AML-193 (cell line): ENCODE measurements at places on chromosomes 3 and 15.

- DNase-seq = no peak
Observed at GRCh38 chr15:27853624-27854455, 245.3 kb downstream of the OCA2 start.

DNA sequence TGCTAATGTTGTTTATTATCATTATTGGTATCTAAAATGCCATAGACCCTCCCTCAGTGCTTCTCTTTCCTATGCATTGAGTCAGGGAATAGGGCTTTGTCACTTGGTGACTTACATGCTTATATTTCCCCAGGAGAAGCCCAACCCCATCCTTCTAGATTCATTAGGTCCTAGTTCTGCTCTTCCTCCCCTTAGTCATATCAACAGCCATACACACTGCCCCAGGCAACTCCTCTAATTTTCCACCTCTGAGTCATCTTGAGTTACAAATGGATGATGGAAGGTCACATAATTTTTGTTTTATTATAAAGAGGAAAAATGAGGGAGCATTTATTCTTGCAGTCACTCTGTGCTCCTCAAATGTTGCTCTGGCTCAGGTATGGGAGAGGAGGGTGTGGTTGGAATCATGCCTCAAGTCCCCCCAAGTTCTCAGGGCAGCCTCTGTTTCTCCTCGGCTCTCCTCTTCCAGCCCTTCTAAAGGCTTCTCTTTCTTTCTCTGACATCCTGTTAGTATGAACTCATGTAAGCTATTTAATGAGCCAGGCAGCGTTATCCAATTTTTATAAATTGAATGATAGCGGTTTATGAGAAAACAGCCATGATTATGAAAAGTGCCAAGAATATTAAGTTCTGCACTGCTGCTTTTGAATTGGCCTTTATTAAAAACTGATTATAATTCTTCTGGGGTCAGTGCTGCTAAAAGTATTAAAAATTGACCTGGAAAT, 45.6 kb upstream of the FSTL1 start:
- no peak for DNase-seq

DNA sequence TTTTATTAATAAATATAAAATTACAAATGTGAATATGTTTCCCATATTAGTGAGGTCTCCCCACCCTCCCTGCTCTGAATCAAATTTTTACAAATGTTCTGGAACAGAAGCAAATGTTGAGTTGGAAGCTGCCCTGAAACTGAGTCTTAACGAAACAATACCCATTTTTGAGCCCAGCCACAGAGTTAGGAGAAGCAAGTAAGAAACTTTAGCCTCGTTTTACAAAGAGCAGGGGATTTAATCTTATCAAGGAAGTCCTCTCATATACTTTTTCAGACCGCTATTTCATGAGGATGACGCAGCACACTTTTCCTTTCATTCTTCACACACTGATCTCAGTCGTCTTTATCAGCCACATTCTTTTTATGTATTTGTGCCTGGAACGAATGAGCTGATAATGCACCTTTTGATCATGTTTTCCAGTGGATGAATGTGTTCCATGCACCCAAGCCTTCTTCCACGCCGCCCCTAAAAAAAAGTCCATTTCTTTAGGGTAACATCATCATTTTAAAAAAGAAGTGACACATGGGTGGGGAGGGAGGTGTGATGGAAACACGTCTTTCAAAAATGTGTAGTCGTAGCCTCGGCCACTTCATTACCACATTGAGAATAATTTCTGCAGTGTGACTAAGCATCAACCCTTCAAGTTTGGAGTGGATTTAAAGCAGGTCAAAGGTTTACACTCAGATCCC, 48.1 kb downstream of the SETMAR start:
- peak; percentile 59 for DNase-seq

DNA sequence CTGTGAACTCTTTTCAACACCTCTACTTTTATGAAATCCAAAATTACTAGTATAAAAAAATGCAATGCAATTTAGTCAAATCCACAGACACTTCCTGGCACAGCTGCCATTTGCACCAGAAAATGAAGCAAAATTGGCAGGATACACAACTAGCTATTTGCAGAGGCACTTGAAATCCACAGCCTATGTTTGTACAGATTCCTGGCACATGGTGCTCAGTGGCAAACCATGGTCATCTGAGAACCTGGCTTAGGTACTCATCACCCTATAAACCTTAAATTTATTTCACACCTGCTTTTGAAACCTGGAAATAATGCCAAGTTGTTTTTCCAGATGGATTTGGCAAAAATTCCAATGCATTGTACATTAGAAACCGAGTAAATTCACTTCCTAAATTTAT, 20.2 kb upstream of the PPM1L start:
- no peak for DNase-seq

DNA sequence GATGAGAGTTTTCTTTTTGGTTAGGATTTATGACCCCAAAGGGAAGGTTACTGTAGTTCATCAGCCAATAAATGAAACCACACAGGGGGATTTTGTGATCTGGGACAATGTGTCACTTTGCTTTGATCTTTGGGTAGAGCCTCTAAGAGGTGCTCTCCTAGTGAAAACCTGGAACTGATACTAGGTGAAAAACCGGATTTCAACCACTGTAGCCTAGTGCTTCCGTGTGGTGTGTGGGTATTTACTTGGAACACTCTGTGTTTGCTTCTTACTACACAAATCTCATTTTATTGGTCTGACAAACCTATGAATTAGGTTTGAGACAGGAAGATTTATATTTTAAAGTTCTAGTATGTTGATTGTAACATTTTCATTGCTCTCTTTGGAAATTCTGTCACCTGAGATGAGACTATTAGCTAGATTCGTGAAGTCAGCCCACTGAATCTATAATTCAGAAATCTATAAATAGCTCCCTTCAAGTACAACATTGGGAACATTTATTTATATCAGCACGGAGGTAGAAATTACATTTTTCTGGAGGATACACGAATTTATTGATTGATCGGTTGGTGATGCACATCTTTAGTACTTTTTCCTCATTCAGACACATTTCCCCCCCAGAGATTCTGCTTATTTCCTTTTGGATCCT, 119.8 kb downstream of the AKAP13 start:
- DNase-seq = no peak

DNA sequence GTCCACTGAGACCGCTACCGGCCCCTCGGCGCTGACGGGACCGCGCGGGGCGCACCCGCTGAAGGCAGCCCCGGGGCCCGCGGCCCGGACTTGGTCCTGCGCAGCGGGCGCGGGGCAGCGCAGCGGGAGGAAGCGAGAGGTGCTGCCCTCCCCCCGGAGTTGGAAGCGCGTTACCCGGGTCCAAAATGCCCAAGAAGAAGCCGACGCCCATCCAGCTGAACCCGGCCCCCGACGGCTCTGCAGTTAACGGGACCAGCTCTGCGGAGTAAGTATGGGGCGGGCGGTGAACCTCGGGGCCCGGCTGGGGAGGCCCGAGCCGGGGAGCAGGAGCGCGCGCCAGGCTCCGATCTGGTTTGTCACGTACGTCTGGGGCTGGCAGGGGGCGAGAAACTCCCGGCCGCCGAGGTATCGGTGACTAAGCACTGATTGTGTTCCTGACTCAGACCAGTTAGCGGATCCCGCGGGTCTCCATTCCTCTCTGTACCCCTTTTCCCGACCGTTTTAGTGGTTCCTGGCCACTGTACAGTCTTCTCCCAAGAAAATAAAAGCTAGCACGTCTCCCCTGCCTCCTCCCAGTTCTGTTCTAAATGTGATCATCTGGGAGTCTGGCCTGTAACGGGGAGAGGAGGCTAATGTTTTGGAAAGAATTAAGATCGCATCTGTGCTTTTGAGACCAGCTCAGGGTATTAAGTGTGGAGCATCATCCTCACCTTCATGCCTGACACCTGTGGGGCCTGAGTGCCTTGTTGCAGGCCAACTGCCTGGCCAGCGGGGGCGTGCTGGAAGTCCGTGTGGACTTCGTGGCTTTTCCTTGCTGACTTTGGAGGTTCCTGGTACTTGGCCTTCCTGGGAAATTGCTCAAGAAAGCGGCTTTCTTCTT, 691 bp downstream of the MAP2K1 start:
- DNase-seq = no peak

DNA sequence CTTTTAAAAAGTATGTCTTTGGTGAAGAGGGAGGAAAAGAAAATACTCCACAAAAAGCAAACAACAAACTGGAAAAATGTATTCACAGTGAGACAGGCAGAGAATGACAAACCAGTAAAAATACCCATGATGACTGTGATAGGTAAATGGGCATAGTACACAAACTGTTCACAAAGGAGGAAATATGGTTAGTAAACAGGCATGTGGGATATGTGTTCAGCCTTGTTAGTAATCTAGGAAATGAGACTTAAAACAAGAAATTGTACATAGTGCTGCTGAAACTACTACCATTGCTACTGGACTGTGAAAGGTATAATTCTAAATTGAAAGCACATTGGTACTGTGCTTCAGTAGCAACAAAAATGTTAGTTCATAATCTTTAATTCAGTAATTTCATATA, 50.1 kb downstream of the UBE2E2 start:
- no peak for DNase-seq

DNA sequence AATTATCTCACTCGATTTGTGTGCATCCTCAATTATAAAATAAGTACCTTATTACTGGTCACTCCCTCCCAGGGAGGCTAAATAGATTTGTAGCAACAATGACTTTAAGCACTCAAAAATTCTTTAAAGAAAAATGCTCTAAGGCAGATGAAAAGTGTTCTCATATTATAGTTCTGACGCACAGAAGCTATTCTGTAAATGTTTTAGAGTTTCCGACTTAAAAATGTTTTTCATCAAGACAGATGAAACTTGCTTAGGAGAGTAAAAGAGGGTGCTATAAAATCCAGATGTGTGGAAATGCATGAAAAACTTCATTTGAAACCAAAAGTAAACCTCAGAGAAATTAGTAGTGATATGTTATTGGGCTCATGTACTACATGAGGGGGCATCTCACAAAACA, 398.4 kb upstream of the KCNMB2 start:
- DNase-seq = no peak

GRCh38 chr15:37926136-37926535, 8.3 kb upstream of the TMCO5A start:
- no peak for DNase-seq

- DNase-seq = no peak
Observed at GRCh38 chr15:80492874-80493273, 88.7 kb downstream of the ARNT2 start.

DNA sequence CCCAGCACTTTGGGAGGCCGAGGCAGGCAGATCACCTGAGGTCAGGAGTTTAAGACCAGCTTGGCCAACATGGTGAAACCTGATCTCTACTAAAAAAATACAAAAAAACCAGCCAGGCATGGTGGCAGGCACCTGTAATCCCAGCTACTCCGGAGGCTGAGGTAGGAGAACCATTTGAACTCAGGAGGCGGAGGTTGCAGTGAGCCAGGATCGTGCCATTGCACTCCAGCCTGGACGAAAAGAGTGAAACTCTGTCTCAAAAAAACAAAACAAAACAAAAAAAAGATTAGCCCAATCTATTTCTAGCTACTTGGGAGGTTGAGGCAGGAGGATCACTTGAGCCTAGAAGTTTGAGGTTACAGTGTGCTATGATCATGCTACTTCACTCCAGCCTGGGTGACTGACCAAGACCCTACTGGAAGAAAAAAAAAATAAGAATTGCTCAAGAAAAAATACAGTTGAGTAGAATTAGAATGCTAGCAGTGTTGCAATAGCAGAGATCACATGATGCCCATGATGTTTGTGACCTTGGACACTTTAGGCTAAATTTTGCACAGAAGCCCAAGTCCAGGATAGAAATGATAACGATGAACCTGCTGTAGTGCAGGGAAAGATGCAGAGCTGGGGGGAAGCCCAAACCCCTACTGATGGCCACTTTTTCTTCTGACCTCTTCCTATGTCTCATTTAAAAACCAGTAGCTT, 162.2 kb downstream of the LPP start:
- peak; percentile 78 for DNase-seq

DNA sequence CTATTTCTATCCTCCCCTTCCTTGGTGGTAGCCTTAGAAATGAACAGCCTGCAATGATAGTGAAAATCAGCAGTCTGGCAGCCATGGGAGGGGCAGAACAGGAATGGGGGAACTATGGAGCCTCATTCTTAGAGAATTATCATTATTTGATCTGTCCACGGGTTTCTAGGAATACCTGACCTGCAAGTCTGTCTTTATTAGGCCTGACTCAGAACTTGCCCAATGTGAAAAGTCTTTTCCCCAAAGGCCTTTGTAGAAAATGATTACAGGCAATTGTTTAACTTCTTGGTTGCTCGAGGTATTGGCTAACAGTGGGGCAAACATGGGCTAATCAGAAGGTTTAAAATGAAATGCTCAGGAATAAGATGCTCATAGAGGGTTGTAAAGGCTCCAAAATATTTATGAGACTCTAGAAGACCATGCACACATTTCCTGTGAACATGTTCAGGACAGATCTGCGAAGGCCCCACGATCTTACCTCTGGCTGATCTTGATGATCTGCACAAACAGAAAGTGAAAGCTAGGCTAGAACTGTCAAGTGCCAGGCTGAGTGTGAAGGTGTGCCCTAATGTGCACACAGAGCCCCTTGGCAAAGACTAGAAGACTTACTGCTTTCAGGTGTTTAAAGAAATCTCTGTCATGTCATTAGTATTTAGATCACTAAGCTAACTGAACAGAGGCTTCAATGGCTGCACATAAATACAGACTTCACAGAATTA, 39.6 kb upstream of the LAMP3 start:
- DNase-seq = no peak

DNA sequence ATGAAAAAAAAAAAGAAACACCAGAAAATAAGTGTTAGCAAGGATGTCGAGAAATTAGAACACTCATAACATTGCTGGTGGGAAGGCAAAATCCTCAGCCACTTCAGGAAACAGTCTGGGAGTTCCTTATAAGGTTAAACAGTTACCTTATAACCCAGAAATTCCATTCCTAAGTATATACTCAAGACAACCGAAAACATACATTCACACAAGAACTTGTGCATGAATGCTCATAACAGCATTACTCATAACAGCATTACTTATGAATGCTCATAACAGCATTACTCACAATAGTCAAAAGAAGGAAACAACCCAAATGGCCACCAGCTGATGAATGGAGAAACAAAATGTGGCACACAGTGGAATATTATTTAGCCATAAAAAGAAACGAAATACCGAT, 34.8 kb upstream of the DCP1A start:
- DNase-seq = no peak

- DNase-seq = no peak
Observed at GRCh38 chr3:143831994-143832393, 16.3 kb downstream of the SLC9A9 start.

DNA sequence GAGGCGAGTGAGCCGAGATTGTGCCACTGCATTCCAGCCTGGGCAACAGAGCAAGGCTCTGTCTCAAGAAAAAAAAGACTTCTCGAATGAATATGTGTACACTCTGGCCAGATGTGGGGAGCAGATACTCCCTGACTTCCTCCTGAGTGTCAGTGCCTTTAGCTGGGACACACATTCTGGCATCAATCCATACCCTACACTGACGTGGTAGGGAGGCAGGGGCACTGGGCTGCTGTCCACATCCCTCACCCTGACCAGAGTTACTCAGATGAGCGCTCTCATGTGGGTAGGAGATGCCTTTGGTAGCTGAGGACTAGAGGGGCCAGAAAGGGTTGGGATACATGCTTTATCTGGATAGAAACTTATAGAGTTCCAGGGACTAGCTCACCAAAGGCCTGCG, 15.6 kb downstream of the LIMD1 start:
- no peak for DNase-seq
